ENCODE measurements at places on chromosomes 5 and 9. TPM values are rescaled to one million over a fixed set of nuclear protein-coding genes. Genes with fewer than 3 reads are reported as not detected.

DNA sequence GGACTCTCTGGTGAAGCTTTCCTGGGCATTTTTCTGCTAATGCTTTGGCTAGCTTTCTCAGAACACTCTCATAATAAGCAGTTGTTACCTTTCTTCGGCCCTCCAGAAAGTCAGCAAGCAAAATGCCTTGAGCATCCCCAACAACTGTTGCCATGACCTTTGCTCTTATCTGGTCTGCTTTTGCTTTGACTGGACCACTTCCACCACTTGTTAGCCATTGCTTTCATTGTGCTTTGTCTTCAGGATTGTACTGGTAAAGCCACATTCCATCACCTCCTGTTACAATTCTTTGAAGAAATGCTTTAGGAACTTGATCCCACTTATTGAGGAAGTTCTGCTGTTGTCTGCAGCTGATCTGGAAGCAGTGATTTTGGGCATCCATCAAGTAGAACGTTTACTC lies 35.7 kb downstream of the RAD50 start:
- H3K36me3 ChIP-seq, result no peaks in the 10 kb centered on the region
- H3K27ac ChIP-seq, result no peak overlapping the region
- no peaks in the 10 kb centered on the region for H3K27me3 ChIP-seq
- no peak overlapping the region for H3K4me3 ChIP-seq
- no peaks in the 10 kb centered on the region for H3K4me1 ChIP-seq

The TMEM232 gene
- not detected for total RNA-seq

The TAF11L10 gene
- not detected for total RNA-seq

DNA sequence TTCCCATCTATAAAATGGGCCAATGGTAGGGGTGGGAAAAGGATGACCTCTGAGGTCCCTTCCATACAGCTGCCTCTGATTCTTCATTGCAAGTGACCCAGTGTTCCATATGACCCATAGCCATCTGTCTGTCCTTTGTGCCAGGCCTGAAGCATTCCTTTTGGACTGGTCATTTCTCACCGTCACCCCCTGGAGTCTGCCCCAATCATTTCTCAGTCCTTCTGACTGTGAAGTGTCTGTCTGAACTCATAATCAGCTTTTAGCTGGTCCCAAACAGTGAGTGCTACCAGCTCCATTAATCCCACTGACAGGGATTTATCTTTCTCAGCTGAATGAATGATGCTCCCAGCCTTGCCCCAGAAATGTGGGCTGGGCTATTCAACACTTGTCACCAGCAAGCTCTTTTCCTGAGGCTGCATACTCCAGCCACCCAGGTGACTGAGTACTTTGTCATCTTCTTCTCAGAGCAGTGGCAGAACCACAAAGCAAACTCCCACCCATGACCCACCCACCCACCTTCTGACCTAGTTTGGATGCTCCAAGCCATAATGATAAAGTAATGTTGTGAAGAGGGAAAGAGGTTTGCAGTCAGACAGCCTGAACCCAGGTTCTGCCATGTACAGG lies 37.4 kb downstream of the KCNIP1 start:
- peaks cover 12% of the 10 kb centered on the region for H3K27me3 ChIP-seq
- H3K4me3 ChIP-seq, result no peak overlapping the region
- H3K27ac ChIP-seq, result no peak overlapping the region
- H3K4me1 ChIP-seq, result no peaks in the 10 kb centered on the region
- H3K36me3 ChIP-seq, result no peaks in the 10 kb centered on the region
- no peak for DNase-seq

The PCDHA9 gene
- 0.22 TPM for total RNA-seq

DNA sequence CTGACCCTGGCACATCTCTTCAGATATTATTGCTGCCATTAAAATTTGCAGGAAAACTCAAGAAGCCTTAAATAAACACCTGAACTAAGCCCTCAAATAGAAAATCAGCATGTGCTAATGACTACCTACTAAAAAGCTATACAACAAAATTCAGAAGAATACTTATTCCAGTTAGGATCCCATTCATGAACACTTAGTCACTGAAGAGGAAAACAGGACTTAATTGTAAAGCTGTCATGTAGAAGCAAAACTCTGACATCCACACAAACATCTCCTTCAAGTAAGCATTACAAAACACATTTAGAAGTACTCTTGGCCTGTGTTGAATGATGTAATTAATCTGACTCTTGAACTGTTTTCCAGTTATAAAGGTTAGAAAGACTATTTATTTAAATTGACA lies 19.9 kb downstream of the ELL2 start:
- no peaks in the 10 kb centered on the region for H3K4me1 ChIP-seq
- no peaks in the 10 kb centered on the region for H3K27me3 ChIP-seq
- DNase-seq, result no peak
- H3K4me3 ChIP-seq, result no peak overlapping the region
- H3K36me3 ChIP-seq, result peaks cover 15% of the 10 kb centered on the region

DNA sequence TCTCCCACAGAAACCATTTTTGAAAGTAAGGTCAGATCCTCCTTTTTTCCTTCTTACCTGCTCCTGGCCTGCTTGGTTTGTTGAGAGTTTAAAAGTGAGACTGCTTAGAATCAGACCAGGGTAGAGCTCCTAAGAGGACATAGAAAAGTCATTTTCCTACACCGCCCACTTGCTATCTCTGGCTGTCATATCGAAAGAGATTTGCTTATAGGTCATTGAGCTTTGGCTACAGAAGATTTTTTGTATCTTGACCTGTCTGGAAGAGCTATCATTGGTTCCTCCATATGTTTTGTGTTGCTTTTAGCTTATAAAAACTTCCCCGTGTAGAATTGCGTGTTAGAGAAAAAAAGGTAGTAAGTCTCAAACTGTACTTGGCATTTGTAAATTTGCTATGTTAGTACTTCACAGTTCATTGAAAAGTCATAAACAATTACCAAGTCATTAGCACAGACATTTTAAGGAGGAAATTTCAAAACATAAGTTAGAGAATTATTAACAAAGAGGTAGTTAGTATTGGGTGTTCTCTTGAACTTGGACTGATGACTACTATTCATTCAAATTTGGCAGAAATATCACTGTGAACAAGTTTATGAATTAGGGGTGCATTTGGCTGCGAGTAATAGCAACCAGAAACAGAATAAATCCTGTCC lies 96.6 kb downstream of the MAN2A1 start:
- no peak overlapping the region for H3K4me3 ChIP-seq
- no peaks in the 10 kb centered on the region for H3K4me1 ChIP-seq
- H3K27ac ChIP-seq, result no peak overlapping the region
- H3K27me3 ChIP-seq, result no peaks in the 10 kb centered on the region
- H3K36me3 ChIP-seq, result no peaks in the 10 kb centered on the region

GRCh38 chr5:118981783-118982182 lies 6.6 kb downstream of the DTWD2 start:
- no peak overlapping the region for H3K4me3 ChIP-seq
- no peak overlapping the region for H3K27ac ChIP-seq
- H3K36me3 ChIP-seq, result no peaks in the 10 kb centered on the region
- H3K4me1 ChIP-seq, result peaks cover 19% of the 10 kb centered on the region
- DNase-seq, result peak; percentile 48

- peaks cover 7% of the 10 kb centered on the region for H3K4me1 ChIP-seq
- H3K4me3 ChIP-seq, result no peak overlapping the region
- peak; percentile 86 for DNase-seq
- no peaks in the 10 kb centered on the region for H3K27me3 ChIP-seq
- no peaks in the 10 kb centered on the region for H3K36me3 ChIP-seq
These were observed 18.4 kb downstream of the LSM11 start for GRCh38 chr5:157761690-157762621.

The ARHGEF39 gene
- 4.1 TPM for total RNA-seq

The GOLM1 gene
- 56.2 TPM for total RNA-seq

DNA sequence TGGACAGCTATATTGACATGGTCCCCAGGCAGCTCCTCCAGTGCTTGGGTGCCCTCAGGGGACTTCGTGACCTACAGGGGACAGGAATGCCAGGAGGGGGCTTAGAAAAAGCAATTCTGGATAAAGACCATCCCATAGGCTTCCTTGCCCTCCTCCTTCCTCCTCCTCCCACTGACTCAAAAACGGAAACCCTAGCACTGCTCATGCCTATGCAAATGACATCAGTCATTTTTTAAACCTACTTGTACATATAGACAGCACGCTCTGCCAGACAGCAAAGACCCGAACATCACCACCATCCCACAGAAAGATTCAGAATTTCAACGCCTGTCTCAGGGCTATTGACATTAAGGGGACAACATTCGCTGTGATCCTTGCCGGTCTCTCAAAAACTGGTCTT lies 11.0 kb downstream of the IGFBPL1 start:
- H3K4me3 ChIP-seq, result no peak overlapping the region
- H3K4me1 ChIP-seq, result no peaks in the 10 kb centered on the region
- H3K27ac ChIP-seq, result no peak overlapping the region
- no peaks in the 10 kb centered on the region for H3K36me3 ChIP-seq

GRCh38 chr5:33375900-33376299 lies 64.9 kb upstream of the TARS1 start:
- no peak overlapping the region for H3K27ac ChIP-seq
- H3K4me1 ChIP-seq, result no peaks in the 10 kb centered on the region
- no peak overlapping the region for H3K4me3 ChIP-seq
- H3K27me3 ChIP-seq, result no peaks in the 10 kb centered on the region
- no peak for DNase-seq

- H3K27ac ChIP-seq, result no peak overlapping the region
- no peaks in the 10 kb centered on the region for H3K36me3 ChIP-seq
- H3K27me3 ChIP-seq, result no peaks in the 10 kb centered on the region
- peak; percentile 26 for DNase-seq
- no peaks in the 10 kb centered on the region for H3K4me1 ChIP-seq
These were observed 10.6 kb downstream of the CDH12 start for GRCh38 chr5:22842574-22842973.

- H3K4me1 ChIP-seq, result no peaks in the 10 kb centered on the region
- H3K27me3 ChIP-seq, result no peaks in the 10 kb centered on the region
- H3K27ac ChIP-seq, result no peak overlapping the region
- DNase-seq, result no peak
These were observed 117.2 kb downstream of the NRG2 start for GRCh38 chr5:139925650-139926640.

The MAST4 gene
- 7.9 TPM for total RNA-seq

The FAM78A gene
- 0.07 TPM for total RNA-seq

The SVEP1 gene
- 0.04 TPM for total RNA-seq

DNA sequence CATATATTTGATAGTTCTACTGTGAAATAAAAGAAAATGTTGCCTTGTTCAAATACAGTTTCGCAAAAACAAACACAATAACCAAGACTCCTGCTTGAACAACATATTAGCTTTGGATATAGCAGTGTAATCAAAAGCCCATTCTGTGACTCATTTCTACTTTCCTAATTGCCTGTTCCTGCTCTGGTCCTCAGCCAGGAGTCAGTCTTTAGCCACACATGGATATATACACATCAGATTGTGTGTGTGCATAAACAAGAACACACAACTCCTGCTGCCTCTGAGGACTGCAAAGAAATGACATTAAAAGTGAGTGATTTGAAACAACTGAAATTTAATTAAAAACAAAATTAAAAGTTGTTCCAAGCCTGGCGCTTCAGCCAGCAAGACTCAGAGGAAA lies 334.8 kb downstream of the TRIM32 start:
- no peak overlapping the region for H3K27ac ChIP-seq
- H3K4me3 ChIP-seq, result no peak overlapping the region
- H3K4me1 ChIP-seq, result no peaks in the 10 kb centered on the region
- no peaks in the 10 kb centered on the region for H3K36me3 ChIP-seq

DNA sequence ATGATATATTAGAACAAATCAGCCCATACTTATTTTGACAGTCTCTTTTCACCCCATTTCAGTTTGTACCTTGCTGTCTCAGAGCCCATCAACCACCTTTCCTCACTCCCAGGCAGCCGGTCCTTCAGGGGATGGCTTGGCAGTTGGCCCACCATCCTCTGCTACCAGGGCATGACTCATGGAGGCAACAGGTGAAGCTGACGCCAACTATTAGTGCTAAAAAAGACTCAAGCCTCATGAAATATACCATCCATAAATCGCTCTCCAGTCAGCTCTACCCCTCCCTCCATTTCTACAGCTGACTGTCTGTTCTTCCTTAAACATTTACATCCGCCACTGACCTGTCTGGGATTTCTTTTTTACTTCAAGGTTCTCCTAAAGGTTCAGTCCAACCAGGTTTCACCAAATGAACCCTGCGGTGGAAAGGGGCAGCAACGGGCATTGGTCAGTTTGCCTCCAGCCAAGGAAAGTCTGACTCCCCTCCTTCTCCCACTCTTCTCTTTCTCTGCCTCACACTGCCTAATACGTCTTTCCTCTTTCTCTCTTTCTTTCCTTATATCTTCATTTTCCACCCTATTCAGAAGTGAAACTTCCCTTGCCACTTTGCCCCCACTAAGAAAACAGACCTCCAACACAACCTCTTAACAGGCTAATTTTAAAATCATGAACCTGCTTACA lies 439.1 kb downstream of the RAB3C start:
- no peaks in the 10 kb centered on the region for H3K36me3 ChIP-seq
- peaks cover 22% of the 10 kb centered on the region for H3K4me1 ChIP-seq
- no peak overlapping the region for H3K27ac ChIP-seq
- H3K4me3 ChIP-seq, result no peak overlapping the region

The CARTPT gene
- not detected for total RNA-seq

Measured in PC-3 (cell line).